ENCODE measurements at places on chromosomes 7 and 10. TPM values are rescaled to one million over a fixed set of nuclear protein-coding genes. Genes with fewer than 3 reads are reported as not detected.

GRCh38 chr7:140005341-140005740, 57.4 kb downstream of the PARP12 start:
- DNase-seq: no peak

DNA sequence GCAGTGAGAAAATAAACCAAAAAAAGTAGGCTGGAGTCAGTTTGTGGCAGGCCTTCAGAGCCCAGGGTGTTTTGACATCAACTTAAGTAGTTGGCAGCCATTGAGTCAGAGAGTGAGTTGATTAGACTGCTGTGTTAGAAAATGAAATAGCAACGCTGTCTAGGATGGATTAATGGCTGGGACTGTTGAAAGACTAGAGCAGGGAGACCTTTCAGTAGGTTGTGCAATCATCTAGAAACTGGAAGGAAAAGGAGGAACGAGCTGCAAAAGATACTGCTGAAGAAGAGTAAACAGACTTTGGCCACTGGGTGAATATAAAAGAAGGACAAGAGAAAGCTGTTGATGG, 28.6 kb upstream of the TRIL start:
- no peak for DNase-seq

DNA sequence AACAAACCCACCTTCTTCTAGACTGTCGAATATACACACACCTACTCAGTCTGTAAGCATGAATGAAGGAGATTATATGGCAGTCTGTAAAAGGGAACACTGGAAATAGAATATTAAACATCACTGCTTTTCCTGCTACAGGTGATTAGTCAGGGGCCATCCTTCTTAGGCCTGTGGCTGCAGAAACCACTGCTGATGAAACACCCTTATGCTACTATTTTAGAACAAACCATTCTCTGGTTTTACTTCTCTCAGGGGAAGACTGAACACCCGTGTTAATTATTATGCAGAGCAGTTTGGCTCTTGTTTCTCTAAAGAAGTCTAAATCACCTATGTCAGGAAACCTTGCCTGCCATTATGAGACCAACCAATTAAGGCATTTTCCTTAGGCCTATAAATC, 351.1 kb upstream of the KLF6 start:
- DNase-seq: no peak

GRCh38 chr10:22258471-22258870, 40.7 kb upstream of the EBLN1 start:
- no peak for DNase-seq

- no peak for DNase-seq
These were observed 49.7 kb downstream of the SEC61G start for GRCh38 chr7:54709283-54709682.

- no peak for DNase-seq
These were observed 74.6 kb downstream of the VCL start for GRCh38 chr10:74072503-74072902.

- DNase-seq: no peak
These were observed 188.4 kb upstream of the LYZL1 start for GRCh38 chr10:29100505-29100904.

- DNase-seq: no peak
These were observed 657.8 kb downstream of the SORCS1 start for GRCh38 chr10:106506526-106507283.

GRCh38 chr7:106255246-106255645, 29.5 kb downstream of the NAMPT start:
- DNase-seq: no peak

DNA sequence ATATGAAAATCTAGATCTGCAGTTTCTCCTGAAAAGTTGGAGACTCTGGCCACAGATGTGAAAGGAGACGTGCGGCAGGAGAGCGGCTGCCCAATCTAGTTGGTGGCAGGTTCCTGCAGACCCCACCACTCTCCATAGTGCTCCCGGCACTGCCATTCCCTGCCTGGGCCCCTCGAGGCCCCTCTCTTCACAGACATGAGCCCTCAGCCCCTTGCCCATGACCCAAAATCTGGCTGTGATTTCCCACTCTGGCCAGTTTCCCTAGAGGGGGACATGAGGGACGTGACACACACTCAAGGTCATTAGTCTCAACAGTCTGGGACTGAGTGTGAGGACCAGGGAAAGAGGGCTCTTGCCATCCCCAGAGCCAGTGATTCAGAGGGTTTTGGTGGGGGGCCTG, 138.7 kb downstream of the PTPN20 start:
- DNase-seq: no peak

GRCh38 chr7:106225856-106226255, 58.9 kb downstream of the NAMPT start:
- DNase-seq: no peak

DNA sequence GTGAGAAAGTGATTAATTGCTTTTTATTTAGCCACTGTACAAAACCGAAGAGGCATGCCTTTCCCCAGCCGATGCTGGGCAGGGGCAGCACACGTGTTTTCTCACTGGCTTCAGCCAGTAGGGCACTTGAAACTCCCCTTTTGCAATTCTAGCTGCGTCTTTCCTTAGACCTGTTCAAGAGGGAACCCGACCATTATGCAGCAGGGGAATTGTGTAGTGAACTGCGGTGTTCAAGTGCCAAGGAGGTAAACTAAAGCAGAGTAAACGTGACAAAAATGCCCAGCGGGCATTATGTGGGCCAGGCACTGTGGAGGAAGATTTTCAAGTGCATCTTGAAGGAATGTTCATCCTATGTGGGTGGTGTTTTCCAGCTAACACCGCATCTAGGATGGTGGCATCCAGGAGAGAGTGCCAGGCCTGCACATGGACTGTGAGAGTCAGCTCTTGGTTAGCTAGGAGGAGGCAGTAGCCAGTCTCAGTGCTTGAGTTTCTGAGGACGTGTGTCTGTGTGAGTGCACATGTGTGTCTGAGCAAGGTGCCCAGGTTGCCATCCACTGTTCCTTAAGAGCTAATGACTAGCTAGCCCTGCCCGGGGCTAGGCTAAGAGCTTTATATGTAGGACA, 3.3 kb downstream of the WIPF3 start:
- DNase-seq: no peak

- DNase-seq: no peak
These were observed 12.7 kb downstream of the XRCC2 start for GRCh38 chr7:152663148-152663740.

DNA sequence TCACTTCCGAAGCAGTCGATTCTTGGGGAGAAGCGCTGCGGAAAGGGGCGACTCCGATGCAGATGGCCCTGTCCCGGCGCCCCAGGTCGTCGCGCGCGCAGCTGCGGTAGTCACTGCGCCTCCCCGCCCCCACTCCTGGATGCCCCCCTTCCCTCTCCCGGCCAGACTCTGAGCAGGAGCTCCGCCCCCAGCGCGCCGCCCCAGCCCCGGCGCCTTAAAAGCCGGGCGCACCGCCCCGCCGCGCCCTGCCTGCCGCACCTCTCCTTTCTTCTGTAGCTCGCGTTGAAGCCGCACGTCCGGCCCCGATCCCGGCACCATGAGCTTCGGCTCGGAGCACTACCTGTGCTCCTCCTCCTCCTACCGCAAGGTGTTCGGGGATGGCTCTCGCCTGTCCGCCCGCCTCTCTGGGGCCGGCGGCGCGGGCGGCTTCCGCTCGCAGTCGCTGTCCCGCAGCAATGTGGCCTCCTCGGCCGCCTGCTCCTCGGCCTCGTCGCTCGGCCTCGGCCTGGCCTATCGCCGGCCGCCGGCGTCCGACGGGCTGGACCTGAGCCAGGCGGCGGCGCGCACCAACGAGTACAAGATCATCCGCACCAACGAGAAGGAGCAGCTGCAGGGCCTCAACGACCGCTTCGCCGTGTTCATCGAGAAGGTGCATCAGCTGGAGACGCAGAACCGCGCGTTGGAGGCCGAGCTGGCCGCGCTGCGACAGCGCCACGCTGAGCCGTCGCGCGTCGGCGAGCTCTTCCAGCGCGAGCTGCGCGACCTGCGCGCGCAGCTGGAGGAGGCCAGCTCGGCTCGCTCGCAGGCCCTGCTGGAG, at the start of gene INA:
TSS of gene INA (plus strand) at position 243 of the 817 bp plus-strand sequence. CDS start at position 317, 74 bp downstream.
- no peak for DNase-seq

GRCh38 chr10:98001736-98002135, 28.7 kb downstream of the CRTAC1 start:
- DNase-seq: no peak

- DNase-seq: no peak
These were observed 488.5 kb downstream of the ANKRD7 start for GRCh38 chr7:118713039-118713438.

PKD1L1 gene
- 0.82 TPM for total RNA-seq

MRC1 gene
- total RNA-seq: 38.3 TPM

NRP1 gene
- total RNA-seq: 96.1 TPM

TMEM139 gene
- total RNA-seq: 4.3 TPM

HOXA5 gene
- 0.17 TPM for total RNA-seq

CYP26C1 gene
- 0.09 TPM for total RNA-seq

BTBD16 gene
- not detected for total RNA-seq

EBF3 gene
- 6.4 TPM for total RNA-seq
